ENCODE measurements at places on chromosomes 5 and 9.

- DNase-seq = no peak
- no peak overlapping the region for H3K4me3 ChIP-seq
- no peaks in the 10 kb centered on the region for H3K27me3 ChIP-seq
- peaks cover 3% of the 10 kb centered on the region for H3K4me1 ChIP-seq
Observed at GRCh38 chr5:93681432-93681831, 60.0 kb downstream of the POU5F2 start.

DNA sequence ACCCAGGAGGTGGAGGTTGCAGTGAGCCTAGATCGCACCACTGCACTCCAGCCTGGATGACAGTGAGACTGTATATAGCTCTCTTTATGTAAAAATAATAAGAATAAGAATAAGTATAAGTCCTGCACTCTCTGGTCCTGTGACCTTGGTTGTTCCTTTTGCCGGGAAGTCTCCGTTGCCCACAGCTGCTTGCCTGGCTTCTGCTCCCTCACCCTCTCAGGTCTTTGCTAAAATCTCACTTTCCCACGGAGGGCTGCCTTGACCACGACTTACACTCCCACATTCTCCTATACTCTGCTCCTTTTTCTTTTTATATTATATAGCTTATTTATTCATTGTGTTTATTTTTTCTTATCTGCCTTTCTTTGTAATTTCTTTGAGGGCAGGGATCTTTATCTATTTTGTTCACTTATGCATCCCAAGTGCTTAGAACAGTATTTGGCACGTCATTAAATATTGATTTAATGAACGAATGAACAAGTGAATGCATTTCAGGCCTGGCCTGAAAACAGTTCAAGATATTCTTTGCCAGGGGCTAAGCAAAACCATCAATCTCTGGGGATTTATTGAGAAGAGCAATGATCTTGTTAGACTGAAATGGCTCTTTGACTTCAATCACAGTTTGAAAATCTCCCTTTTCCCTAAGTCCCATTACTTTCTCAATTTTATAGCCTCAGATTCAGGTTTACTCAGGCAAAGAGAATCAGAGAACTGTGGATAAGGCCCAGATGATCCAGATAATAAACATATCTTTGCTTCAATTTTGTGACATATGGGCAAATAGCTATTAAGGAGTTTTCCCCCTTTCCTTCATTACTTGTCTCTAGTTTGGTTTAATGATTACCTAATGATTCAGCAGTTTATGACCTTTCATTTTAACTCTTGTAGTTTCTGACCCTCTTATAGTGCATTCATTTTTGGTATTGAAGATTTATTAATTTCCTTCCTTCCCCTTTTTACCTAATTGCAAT, 60.8 kb upstream of the TMC1 start:
- H3K27ac ChIP-seq = no peak overlapping the region
- no peaks in the 10 kb centered on the region for H3K27me3 ChIP-seq
- peaks cover 4% of the 10 kb centered on the region for H3K4me1 ChIP-seq
- no peak overlapping the region for H3K4me3 ChIP-seq
- DNase-seq = no peak

DNA sequence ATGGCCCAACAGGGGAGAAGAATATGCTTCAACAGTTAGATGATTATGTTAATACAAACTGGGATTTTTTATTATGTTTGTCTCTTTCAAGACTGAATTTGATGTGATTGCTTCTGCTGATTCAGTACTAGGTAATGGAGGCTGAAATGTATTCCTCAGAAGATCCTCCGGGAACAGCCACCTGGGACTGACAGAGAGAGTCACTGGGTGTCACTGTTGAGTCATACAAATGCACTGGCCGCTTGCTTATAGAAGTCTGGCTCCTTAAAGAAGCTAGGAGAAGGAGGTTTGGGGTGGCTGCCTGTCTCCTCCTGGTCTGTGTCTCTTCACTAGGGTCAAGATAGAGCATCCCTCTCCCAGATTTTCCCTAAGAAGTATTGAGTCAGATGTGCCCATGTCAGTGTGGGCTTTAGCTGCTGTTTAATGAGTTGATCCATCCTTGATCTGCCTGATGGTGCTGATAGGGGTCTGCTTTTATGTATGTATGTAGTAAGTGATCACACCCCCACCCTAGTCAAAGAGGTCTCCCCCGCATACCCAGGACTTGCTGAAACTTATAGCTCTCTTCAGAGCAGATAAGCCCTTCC, 773.4 kb downstream of the BRINP1 start:
- H3K27me3 ChIP-seq = no peaks in the 10 kb centered on the region
- no peak overlapping the region for H3K27ac ChIP-seq
- no peak overlapping the region for H3K4me3 ChIP-seq
- H3K4me1 ChIP-seq = no peaks in the 10 kb centered on the region

DNA sequence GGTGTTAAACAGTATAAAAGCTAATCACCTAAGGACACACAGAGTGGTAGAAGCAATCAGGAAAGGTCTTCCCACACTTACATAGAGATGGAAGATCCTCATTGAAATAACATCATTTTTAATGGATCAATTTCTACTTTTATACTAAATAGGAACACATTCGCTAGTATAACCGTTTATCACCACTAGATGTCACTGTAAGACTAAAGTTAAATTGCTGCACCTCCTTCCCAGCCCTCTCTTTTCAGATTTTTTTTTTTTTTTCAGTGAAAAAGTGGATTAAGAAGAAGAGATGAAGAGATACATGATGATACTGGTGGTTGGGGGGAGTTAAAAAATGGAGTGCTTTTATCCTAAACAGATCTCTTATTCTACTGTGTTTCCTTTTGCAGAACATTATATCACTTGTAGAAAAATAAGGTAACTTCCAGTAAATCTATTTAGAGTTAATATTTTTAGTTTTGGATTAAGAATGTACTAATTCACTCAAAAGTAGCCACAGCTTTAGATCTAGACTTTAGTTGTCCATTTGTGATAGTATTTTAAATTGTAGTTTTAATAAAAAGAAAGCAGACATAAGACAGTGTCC, 116.9 kb upstream of the ARRDC3 start:
- no peaks in the 10 kb centered on the region for H3K36me3 ChIP-seq
- H3K4me1 ChIP-seq = no peaks in the 10 kb centered on the region
- H3K27ac ChIP-seq = no peak overlapping the region
- H3K4me3 ChIP-seq = no peak overlapping the region

GRCh38 chr5:139426203-139426885, 13.0 kb downstream of the DNAJC18 start:
- DNase-seq = no peak
